ENCODE measurements at places on chromosomes 13 and 19.

- DNase-seq, result no peak
Measured at GRCh38 chr19:19341026-19341425, 20.4 kb downstream of the MAU2 start.

DNA sequence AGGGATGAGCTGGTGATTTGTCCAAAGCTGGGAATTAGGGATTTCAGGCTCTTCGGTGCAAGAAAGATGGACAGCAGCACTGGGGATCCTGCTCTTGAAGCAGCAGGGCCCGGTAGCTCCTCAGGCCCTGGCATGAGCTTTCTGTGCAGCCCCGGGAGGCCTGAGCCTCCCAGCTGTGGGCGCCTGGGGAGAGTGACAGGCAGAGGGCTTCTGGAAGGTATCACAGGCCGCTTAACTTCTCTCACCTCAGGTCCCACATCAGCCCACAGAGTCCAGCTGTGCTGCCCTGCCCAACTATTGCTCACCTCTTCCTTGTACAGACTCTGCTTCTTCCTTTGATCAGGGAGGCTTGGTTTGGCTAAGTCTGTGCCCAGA, 14.6 kb upstream of the ZNF536 start:
- DNase-seq, result no peak

DNA sequence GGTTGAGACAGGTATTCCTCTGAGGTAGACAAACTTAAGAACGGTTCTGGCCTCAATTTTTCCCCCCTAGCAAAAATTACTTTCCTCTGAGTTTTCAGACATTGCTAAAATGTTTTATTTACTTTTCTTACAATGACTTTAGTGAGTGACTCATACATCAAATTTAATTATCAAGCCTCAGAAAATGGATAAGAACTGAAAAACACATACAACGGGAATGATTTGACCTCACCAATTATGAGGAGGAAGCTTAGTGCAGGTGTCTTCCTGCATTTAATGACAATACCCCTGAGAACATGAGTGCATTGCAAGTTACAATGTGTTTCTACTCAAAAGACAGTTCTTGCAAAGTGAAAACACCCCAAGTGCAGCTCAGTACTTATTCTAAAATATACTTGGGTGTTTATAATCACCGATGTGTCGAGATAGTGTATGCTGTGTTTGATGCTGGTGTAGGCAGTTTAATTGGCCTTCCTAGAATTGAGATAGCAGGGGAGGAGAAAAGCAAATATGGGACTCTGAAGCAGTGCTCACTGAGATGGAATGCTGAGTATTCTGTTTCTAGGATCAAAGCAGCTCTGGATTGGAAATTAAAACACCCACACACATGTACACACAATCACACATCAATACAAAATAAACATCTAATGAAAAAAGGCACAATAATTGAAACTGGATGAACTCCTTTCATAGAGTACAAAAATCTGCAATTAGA, 189.5 kb upstream of the SLC10A2 start:
- no peak for DNase-seq

GRCh38 chr13:73223372-73223781, 164.6 kb downstream of the KLF5 start:
- DNase-seq, result no peak

- no peak for DNase-seq
Measured at GRCh38 chr13:107379407-107380155, 811.6 kb upstream of the ARGLU1 start.

DNA sequence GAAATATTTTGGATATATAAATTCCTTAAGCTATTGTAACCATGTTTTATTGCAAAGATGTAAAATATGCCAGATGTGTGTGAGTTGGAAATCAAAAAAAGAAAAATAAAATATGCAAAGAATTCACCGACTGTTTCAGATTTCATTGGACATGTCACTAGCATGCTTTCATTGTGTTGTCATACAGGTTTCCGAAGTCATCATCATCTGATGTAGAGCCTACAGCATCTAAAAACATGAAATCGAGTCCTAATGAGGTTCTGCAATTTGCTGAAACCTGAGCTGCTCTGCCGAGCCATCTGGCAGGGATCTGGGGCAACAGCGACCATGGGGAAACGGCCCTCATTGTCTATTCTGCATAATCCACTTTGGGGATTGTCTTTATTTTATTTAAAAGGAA, 196.1 kb upstream of the MAB21L1 start:
- DNase-seq, result no peak

DNA sequence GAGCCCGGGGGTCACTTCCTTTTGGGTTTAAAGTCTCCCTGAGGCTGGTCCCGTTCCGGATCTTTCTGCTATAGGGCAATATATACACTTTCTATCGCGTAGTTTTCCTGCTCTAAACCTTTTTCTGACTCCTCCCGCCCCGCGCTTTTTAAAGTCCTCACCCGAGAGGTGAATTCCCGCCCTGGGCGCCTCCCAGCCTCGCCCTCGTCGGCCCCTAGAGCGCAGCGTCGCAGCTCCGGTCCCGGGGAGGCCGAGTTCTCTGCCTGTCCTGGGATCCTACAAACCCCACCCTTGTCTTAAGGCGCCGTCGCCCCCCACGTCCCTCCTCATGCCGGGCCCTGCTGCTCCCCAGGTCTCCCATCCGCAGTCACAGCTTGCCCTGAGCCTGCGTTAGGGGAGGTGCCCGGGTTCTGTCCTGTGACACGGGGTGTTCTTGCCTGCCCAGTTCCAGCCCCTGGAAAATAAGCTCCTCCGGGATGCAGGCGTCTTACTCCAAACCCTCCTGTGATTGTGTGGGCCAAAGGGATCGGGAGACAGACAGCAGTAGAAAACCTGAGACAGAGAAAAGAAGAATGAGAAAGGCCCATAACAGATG, 491 bp downstream of the ZNF525 start:
- DNase-seq, result no peak

DNA sequence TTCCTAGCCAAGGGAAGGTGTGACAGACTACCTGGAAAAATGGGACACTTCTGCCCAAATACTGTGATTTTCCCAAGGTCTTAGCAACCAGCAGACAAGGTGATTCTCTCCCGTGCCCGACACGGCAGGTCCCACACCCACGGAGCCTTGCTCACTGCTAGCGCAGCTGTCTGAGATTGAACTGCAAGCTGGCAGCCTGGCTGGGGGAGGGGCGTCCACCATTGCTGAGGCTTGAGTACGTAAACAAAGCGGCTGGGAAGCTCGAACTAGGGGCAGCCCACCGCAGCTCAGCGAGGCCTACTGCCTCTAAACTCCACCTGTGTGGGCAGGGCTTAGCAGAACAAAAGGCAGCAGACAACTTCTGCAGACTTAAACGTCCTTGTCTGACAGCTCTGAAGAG, 146.2 kb downstream of the UGGT2 start:
- DNase-seq, result no peak

DNA sequence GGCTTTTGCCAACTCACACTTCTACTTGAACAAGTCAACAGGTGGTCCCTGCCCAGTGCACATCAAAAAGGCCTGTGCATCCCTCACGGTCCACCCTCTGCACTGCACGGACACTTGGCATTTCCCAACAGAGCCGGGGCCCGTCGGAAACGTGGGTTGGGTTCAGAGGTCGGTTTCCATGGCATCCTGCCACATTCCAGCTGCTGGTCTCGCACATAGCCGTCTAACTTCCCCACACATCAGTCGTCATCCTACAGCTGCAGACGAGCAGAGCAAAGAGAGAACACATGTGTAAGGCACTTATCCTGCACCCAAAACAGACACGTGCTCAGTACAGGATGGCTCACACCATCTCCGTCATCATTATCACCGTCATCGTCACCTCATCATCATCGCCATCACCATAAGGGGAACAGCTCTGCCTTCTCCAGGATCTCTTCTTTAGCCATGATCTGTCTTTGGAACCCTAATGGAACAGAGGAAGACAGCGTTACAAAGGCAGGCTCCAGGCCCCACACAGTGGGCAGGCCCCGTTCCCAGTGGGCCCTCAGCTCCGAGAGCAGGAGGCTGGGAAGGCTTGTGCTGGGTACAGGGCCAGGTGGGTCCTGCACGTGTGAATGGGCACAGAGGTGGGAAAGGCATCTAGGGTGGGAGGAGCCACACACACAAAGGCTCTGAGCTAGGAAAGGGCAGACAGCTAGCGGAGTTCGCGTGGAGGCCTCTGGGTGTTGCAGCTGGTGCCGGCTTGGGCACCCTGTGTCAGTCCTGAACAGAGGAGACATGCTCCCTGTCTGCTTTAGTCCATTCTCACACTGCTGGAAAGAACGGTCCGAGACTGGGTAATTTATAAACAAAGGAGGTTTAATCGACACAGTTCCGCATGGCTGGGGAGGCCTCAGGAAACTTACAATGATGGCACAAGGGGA, 170.8 kb upstream of the SOX1 start:
- no peak for DNase-seq

- no peak for DNase-seq
Measured at GRCh38 chr19:29858621-29859020, 46.8 kb downstream of the CCNE1 start.

DNA sequence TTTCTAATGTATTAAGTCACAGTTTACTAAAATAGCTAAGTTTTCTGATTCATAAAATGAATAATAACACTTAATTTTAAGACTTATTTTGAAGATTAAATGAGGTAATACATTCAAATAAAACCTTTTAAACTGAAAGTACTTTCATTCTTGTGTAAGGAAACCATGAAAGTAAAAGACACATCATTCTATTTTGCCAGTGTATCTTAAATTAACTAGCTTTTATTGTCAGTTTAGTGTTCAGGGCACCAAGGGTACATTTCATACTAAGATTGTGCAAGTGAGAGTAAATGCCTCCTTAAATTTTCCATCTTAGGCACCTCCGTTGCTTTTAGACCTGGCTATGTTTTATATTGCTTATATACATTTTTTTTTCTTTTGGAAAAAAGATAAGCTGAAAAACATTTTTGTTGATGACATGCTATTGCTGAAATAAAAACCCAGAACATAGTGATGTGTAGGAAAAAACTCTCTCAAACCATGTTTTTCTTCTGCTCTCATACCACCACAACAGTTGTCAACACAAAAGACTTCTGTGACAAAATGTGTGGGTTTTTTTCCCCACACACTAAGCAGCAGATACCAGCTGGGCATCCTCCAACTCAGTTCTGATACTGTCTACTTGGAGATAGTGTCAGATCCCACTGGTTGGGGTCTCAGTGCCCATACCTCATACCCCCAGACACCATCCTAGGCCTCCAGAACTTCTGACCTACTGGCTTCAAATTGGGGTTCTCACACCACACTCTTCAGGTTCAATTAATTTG, 30.7 kb upstream of the LPAR6 start:
- DNase-seq, result no peak

- DNase-seq, result peak; percentile 29
Measured at GRCh38 chr13:106499896-106500295, 35.6 kb downstream of the EFNB2 start.

- peak; percentile 31 for DNase-seq
Measured at GRCh38 chr13:95494082-95494681, 58.3 kb upstream of the CLDN10 start.

- DNase-seq, result no peak
Measured at GRCh38 chr13:61777899-61778298, 362.2 kb upstream of the PCDH20 start.

DNA sequence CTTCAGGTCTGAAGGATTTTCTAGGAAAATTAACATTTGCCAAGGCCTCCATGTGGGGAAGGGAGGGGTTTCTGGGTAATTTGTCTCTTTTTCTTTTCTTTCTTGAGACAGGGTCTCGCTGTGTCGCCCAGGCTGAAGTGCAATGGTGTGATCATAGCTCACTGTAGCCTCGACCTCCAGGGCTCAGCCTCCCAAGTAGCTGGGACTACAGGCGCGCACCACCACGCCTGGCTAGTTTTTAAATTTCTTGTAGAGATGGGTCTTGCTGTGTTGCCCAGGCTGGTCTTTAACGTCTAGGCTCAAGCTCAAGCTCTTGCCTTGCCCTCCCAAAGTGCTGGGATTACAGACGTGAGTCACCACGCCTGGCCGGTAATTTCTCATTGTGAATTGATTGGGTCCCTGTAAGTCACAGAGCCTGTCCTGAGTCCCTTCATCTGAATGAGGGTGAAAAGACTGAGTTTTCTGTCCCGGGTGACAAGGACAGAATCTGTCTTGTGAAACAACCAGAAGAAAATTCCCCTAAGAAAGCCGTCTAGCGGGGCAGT, 10.0 kb upstream of the SPC24 start:
- no peak for DNase-seq

DNA sequence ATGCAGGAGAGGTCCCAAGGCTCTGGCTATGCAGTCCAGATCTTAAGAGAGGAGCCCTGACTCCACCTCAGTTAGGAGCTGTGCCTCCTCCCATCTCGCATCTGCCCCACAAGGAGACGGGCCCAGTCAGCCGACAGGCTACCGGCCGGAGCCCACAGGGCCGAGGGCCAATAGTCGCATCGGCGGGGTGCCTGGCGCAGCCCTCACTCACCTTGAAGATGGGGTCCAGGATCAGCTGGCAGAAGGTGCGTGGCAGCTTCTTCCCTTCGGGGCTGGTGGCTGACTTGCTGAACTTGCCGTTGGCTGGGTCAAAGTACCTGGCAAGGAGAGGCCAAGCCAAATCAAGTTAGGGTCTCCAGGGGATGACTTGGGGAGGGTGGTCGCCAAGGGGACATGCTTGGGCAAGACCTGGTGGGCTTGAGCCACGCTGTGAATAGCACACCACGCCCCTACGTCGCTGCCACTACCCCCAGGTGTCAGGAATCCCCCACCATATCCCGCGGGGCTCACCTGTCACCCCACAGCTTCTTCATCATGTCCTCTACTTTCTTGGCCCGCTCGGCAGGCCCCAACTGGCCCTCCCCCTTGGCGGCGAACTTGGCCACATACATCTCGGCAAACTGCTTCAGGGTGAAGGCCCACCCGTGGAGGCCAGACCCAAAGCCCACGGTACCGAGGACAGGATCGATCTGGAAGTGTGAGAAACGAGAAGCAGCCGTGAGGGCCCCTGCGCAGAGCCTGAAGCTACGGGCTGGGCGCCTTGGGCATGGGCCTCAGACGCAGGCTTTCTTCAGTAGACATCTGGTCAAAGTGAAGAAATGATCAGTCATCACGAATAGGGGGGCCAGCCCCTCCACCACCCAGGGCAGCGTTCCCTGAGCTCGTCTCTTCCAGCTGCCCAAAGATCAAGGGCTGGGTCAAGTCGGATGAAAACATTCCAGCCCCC, 3.3 kb downstream of the EEF2 start:
- DNase-seq, result no peak

- DNase-seq, result no peak
Measured at GRCh38 chr13:113901231-113901630, 37.4 kb upstream of the GAS6 start.

GRCh38 chr13:110336681-110337080, 29.6 kb downstream of the COL4A2 start:
- DNase-seq, result no peak

GRCh38 chr19:5153601-5154128, 184.8 kb downstream of the KDM4B start:
- DNase-seq, result no peak

Measured in NCI-H226 (cell line).